ENCODE measurements at places on chromosomes 11 and 22.

GRCh38 chr22:44578516-44579230 lies 80.6 kb upstream of the RTL6 start:
- DNase-seq, result no peak

DNA sequence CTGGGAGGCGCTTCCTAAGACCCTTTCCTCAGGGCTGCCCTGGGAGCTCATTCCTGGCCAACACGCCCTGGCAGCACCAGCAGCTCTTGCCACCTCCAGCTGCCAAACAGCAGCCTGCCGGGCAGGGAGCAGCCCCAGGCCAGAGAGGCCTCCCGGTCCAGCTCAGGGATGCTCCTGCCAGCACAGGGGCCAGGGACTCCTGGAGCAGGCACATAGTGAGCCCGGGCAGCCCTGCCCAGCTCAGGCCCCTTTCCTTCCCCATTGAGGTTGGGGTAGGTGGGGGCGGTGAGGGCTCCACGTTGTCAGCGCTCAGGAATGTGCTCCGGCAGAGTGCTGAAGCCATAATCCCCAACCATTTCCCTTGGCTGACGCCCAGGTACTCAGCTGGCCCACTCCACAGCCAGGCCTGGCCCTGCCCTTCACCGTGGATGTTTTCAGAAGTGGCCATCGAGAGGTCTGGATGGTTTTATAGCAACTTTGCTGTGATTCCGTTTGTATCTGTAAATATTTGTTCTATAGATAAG lies 7.6 kb downstream of the SLC39A13 start:
- DNase-seq, result peak; percentile 98

GRCh38 chr11:126800009-126800408 lies 200.6 kb downstream of the KIRREL3 start:
- DNase-seq, result no peak

GRCh38 chr11:6095798-6096197 lies 11.7 kb upstream of the OR56B4 start:
- no peak for DNase-seq

DNA sequence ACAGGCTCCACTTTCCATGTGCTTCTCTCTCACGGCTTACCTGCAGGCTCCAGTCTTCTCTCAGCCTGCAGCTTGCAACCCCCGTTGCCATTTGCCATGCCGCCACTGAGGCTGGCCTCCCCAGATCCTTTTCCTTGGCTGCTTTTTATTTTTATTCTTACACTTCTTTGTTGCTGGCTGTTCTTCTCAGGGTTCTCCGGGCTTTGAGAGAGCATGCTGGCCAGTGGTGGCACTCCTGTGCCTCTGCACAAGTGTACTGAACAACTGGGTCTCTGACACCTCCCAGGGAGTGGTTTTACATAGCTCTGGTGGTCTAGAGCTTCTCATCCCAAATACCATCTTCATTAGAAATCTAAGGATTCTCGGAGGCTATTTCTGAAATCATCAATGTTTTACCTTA lies 241.7 kb upstream of the MTNR1B start:
- no peak for DNase-seq

GRCh38 chr11:45412521-45412920 lies 126.4 kb upstream of the SYT13 start:
- no peak for DNase-seq

GRCh38 chr11:18352581-18352980 lies 30.2 kb downstream of the GTF2H1 start:
- no peak for DNase-seq

DNA sequence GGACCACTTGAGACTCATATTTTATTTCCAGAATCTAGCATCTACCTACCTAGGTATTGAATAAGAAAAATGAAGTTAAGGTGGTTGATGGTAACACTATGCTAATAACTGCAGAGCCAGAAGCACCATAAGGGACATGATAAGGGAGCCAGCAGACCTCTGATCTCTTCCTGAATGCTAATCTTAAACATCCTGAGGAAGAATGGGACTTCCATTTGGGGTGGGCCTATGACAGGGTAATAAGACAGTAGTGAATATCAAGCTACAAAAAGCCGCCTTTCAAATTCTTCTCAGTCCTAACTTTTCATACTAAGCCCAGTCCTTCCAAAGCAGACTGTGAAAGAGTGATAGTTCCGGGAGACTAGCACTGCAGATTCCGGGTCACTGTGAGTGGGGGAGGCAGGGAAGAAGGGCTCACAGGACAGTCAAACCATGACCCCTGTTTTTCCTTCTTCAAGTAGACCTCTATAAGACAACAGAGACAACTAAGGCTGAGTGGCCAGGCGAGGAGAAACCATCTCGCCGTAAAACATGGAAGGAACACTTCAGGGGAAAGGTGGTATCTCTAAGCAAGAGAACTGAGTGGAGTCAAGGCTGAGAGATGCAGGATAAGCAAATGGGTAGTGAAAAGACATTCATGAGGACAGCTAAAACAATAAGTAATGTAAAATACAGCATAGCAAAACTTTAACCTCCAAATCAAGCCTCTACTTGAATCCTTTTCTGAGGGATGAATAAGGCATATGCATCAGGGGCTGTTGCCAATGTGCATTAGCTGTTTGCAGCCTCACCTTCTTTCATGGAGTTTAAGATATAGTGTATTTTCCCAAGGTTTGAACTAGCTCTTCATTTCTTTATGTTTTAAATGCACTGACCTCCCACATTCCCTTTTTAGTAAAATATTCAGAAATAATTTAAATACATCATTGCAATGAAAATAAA lies 2.1 kb downstream of the HBB start:
- no peak for DNase-seq

GRCh38 chr11:24375351-24375750 lies 121.5 kb upstream of the LUZP2 start:
- DNase-seq, result no peak

- DNase-seq, result no peak
These were observed 131.1 kb downstream of the LDLRAD3 start for GRCh38 chr11:36074941-36075431.

DNA sequence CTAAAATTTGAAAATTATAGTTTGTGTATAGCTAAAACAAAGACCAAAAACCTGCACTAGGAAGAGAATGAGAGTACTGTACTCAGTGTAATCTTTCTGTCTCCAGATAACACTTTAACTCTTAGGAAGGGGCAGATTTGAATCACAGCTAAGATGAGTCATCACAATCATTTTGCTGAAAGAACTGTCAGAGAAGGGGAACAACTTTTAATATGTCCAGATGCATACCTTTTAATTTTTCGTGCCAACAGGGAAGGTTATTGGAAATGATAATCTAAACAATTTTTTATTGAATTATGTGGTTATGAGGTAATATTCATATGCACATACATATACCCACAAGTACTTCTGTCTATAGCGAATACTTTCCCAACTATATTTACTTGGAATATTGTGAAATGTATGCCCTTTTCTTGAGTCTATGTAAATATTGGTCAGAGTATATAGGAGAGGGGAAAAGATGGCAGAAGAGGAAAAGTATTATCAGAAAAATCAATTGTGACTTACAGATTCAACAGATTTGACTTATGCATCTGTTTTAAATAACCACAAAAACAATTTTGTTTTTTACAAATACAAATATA lies 51.1 kb upstream of the MUC15 start:
- DNase-seq, result no peak

DNA sequence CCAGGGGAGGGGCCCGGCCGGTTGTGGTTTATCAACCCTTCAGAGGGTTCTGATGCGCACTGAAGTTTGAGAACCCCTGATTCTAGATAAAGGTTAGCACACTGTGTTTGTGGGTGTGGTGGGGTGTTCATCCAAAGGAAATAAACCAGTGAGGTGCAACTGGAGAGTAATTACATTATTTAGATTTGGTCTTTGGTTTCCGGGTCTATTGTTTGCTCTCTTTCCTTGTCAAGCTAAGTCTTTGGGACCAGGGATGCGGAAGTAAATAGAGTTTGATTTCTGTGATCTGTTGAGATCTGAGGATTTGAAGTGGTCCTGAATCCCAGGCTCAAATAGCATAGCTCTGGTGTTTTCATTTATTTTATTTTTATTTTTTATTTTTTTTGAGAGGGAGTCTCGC lies 50.5 kb upstream of the CLMP start:
- DNase-seq, result no peak

- DNase-seq, result no peak
These were observed 5.0 kb downstream of the NFAM1 start for GRCh38 chr22:42427167-42427566.

GRCh38 chr11:72220696-72221363 lies 3.7 kb upstream of the INPPL1 start:
- no peak for DNase-seq

GRCh38 chr11:123483058-123483457 lies 53.0 kb downstream of the GRAMD1B start:
- no peak for DNase-seq

DNA sequence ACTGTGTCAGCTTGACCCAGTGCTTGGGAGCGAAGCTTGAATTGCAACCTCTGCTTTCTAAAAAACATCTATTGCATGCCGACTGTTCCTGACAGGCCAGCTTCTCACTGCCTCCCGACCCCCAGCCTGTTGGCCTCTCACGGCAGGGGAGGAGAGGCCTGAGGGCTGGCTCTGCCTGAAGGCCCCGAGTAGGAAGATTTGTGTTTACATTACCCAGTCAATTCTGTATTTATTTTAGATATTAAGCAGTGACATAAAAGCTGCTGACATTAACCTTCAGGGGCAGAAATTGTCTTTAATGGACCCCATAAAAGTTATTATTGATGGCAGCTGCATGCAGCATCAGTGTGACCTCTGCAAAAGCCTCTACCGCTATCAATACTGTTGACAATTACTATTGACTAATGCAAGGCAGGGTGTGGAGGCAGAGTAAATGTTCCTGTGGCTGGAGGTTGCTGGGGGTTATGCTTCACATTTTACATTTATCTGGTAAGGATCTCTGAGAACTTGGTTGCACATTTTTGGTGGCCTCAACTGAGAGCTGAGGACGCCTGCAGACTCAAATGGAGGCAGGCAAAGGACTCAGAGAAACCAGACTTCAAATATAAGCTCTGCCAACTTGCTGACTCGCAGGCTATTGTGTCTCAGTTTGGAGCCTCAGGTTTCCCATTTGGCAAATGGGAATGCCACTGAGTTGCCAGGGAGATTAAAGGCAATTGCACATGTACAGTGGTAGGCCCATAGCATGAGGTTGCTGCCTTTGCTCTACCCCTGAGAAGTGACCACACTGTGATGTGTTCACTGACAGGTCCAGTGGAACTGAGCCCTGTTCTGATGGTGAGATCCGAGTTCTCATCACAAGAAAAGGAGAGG lies 380.5 kb downstream of the TENM4 start:
- DNase-seq, result no peak

GRCh38 chr11:74024261-74025029 lies 15.6 kb upstream of the UCP3 start:
- peak; percentile 60 for DNase-seq

DNA sequence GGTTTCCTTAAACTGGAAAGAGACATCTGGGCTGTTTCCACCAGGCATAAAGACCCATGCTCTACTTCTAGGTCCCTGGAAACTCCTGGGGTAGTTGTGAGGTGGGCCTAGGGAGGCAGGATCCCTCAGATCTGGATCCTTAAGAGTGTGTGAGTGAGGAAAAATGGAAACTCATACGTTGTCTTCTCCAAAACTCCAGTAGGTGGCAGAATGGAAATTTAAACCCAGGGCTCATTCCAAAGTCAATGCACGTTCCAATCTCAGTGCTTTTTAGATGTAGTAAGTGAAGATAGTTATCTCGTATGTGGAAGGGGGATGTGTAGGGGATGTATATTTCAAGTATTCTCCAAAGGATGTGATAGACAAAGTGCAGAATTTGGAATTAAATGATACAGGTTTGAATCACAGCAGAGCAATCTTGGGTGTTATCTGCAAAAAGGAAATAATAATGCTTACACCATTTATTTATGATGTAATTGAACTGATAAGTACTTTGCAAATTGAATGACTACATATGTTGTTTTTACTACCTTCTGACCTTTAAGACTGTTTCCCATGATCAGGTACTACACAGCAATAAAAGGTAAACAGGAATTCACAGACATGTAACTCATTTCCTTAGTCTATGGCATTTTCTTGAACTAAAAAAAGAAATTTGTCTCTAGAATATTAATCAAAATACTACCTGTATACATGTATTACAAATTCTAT lies 13.1 kb upstream of the MMP1 start:
- DNase-seq, result no peak

DNA sequence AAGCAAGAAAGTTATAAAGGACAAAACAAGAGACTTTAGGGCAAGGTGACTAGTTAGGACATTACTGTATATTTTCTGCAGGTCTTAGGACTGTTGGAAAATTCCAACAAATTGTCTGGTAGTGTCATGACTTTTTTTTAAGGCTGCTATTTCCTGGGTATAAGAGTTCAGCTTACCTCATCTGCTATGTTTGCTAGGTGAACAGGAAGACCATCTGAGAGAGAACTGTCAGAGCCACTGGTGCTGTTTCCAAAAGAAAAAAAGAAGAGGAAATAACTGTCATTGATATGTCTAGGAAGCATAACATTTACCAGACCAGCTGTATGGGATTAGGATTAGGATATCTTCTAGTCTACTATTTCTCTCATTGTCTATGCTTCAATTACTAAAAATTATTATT lies 26.3 kb upstream of the MTCH2 start:
- DNase-seq, result no peak

DNA sequence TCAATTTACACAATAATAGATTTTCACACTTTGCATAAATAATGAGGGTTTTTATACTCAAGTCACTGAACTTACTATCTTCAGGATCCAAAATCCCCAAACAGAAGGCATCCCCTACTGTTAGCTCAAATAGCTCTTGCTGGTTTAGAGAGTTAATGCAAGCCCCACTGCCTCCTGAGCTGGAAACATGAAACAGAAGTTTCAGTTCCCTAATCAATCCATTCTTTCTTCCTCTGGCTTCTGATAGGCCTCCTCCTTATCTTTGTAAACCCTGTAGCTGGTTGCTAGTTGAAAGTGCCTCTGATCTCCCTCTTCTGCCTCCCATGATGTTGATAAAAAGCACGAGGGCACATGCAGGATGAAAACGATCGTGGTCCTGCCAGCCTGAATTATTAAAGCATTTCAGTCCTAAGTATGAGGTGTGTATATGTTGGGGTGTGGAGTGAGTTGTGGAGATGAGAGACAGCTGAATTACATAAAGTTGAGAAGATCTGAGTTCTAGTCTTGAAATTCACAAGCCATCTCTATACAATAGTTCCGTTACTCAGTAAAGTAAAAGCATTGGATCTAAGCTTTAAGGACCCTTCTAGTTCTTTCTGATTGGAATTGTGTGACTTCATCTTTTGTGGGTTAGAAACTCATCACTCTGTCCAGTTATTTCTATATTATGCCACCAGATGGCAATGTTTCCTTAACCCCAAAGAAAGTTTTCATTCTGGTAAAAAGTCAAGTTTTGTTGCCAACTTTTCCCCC lies 35.0 kb upstream of the EHF start:
- no peak for DNase-seq

GRCh38 chr11:35689081-35689996 lies 26.8 kb downstream of the TRIM44 start:
- DNase-seq, result no peak

- no peak for DNase-seq
These were observed 11.0 kb downstream of the GLB1L2 start for GRCh38 chr11:134342572-134343340.

DNA sequence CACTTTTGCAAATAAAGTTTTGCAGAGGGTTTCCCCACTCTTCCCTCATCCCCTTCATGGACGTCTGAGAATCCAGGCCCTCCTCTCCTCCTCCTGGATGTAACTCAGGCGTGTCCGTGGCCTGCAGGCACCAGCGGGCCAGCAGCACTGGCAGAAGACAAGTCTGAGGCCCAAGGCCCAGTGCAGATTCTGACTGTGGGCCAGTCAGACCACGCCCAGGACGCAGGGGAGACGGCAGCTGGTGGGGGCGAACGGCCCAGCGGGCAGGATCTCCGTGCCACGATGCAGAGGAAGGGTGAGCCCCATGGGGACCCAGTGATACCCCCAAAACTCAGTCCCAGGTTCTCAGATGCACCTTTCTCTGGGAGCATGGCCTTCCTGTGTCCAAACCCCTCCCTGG lies 14.4 kb downstream of the TUB start:
- DNase-seq, result no peak

Measured in thyroid gland (tissue), 4 donors.